ENCODE measurements at places on chromosomes 7 and 10.

DNA sequence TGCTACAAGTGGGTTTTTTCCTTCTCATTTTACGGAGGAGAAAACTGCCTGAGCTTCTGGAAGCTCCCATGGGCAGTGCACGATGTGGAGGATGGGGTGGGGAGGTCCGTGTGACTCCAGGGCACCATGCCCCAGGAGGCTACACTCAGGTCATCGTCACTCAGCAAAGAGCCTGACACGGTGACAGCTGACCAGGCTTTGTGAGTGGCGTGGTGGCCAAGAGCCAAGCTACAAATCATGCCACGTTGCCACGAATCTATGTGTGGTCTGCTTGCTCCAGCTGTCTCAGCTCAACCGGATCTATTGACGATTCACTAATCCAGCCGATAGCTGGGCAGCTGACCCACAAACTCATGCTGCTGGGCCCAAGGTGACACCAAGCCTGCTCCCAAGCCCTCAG, 27.6 kb upstream of the C10orf71 start:
- DNase-seq: no peak

GRCh38 chr10:63865210-63865609, 344.0 kb downstream of the REEP3 start:
- no peak for DNase-seq

DNA sequence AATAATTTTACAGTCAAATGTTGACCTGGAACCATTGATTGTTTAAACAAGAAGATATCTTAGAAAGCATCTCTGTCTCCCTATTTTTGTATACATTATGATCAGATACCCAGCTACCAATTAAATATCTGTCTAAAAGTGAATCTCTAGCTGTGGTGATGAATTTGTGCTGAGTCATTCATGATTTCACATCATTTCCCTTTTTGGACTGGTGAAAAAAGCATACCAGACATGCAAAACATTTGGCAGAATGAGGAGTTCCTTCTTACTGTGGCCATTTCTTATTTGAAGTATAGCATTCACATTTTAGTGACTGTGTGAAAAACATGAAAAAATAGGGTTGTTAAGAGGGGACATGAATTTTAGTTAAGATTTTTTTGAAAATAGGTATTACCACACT, 98.0 kb upstream of the GATA3 start:
- DNase-seq: no peak

DNA sequence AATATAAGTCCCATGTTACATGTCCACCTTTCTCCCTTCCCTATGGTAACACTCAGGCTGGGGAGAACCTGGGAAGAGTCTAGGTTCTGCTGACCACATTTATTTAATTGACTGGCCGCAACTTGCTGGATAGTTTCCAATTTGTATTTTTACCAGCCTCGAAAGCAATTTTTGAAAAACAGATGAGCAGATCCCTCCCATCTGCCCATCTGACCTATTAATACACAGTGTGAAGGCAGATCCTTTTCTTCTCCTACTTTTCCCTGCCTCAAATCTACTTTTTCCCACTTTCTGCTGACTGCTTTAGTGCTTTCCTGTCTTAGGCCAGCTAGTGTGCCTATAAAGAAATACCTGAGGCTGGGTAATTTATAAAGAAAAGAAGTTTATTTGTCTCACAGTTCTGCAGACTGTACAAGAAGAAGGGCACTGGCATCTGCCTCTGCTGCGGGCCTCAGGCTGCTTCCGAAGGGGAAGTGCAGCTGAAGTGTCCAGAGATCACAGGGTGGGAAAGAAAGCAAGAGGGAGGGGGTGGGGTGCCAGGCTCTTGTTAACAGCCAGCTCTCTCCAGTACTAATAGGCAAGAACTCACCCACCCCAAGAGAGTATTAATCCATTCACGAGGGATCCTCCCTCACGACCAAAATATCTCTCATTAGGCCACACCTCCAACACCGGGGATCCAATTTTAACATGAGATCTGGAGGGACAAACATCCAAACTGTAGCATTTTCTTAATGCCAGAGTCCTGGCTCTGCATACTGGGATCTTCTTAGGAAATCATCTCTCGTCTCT, 336.0 kb upstream of the IGFBP3 start:
- DNase-seq: no peak

GRCh38 chr7:154931906-154932305, 71.0 kb downstream of the PAXIP1 start:
- no peak for DNase-seq

DNA sequence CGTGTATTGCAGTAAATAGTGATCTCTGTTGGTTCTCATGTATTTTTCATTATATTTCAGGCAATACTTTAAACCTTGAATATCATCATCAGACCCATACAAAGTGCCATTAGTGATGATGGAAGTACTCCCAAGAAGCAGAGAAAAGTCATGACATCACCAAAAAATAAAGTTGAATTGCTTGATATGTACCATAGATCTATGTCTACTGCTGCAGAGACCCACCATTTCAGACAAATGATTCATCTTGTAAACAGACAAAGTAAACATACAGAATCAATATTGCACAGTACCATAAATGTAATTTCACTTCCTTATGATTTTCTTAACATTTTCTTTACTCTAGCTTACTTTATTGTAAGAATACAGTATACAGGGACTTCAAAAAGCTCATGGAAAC, 347.8 kb downstream of the IPMK start:
- no peak for DNase-seq

- no peak for DNase-seq
Measured at GRCh38 chr10:35545878-35546590, 59.1 kb upstream of the GJD4 start.

DNA sequence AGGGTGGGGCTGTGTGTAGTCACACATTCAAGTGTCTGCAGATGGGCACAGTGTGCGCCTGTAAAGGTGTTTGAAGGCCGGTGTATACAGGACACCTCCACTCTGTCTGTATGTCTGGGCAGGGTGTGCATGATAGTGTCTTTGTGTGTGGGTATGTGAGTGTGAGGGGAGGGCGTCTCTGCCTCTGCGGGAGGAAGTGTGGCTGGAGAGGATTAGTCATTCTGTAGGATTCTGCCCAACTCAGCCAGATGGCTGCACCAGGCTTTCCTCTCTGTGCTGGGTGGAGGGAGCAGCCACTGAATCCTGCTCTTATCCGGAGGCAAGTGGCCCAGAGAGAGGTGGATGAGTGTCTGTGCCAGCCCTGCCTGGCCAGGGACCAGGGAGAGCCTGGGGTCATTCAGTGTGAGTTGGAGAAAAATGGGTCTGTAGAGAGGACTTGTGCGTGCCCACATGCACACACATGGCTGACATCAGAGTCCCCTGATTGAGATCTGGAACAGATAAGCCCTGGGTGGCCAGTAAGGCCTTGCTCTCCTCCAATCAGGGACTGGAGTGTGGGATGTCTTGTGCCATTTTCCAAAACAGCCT, 1.7 kb downstream of the SFXN3 start:
- peak; percentile 65 for DNase-seq

DNA sequence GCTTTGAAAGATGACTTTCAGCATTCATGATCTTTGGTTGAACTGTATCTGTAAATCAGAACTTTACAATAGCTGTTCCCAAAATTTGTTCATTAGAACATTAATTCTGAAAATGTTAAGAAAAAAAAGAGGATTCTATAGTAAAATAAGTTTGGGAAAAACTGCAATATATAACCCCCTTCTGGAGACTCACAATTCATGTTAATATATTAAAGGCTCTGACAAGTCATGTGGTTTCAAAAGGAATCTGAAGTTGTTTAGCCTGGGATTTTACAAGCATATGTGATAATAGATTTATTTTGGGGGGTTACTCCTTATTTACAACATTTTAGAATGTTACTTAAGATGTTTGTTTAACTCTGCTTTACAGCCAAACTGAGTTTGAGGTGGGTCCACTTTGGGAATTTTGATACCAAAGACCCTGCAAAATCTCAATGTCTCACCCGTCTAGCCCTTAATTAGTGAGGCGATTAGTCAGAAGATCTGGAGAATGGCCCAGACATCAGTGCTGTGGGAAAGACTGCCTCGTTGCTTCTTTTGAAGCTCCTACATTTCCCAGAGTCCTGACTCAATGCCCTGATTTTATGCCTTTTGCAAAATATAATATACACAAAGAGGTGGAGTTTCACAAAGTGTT, 40.0 kb downstream of the CDK1 start:
- no peak for DNase-seq

DNA sequence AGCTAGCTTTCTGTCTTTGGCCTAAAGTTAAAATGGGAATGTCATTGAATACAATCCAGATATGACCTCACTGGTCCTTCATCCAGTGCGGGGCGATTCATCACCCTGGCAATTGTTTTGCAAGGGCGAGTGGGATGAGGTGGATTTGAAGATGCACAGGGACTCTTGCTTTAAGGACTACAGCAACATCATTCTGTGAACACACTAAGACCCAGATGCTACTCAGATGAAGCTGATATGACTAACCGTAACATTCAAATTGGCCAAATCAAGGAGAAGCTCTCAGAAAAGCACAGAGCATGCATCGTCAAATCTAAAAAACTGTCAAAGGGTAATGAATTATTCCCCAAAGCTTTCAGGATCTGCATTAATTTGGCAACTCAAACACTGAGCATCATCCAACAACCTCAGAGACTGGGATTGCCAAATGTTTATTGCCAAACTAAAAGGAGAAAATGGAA, 12.8 kb downstream of the CPA1 start:
- no peak for DNase-seq

- no peak for DNase-seq
Measured at GRCh38 chr10:56096226-56096517, 264.9 kb downstream of the ZWINT start.

DNA sequence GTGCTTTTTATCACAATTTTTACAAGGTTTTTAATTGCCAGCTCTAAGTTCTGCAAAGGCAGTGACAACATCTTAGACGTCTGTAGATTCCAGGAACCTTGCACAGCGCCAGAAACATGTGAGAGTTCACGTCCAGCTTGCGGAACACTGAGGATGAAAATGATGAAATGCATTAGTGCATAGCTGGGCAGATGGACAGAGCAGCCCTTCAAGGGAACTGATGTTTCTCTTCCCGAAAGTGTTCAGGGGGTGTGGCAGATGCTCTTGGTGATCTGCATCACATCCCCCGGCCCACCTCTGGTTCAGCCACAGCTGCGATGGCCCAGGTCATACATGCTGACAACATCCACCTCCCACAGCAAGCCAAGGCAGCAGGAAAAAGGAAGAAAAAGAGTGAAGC, 40.9 kb downstream of the ITIH5 start:
- no peak for DNase-seq

DNA sequence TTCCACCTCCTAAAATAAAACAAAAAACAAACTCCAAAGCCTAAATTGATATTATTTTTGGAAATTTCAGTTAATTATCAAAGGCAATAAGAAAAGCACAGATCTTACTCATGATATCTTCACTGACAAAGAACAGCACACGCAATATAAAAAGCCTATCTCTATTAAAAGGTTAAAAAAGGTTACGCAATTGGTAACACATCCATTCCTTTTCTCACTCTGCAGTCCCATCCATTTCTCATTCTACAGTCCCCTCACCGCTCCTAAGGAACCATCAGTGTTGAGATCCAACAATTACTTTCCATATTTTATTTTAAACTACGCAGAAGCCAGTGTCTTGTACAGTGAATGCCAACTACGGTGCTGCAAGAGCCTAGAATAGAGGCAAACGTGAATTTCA, 1.3 kb downstream of the SEC61G start:
- no peak for DNase-seq

- no peak for DNase-seq
Measured at GRCh38 chr10:11685787-11686218, 56.4 kb upstream of the ECHDC3 start.

Data from activated naive CD4-positive, alpha-beta T cell treated with Interleukin-2 at 50 U/mL for 16 hours (primary cell).